ENCODE measurements at places on chromosomes 2 and 18.
A peak's percentile ranks its signal among the peaks of the same experiment; 100 is the strongest.

DNA sequence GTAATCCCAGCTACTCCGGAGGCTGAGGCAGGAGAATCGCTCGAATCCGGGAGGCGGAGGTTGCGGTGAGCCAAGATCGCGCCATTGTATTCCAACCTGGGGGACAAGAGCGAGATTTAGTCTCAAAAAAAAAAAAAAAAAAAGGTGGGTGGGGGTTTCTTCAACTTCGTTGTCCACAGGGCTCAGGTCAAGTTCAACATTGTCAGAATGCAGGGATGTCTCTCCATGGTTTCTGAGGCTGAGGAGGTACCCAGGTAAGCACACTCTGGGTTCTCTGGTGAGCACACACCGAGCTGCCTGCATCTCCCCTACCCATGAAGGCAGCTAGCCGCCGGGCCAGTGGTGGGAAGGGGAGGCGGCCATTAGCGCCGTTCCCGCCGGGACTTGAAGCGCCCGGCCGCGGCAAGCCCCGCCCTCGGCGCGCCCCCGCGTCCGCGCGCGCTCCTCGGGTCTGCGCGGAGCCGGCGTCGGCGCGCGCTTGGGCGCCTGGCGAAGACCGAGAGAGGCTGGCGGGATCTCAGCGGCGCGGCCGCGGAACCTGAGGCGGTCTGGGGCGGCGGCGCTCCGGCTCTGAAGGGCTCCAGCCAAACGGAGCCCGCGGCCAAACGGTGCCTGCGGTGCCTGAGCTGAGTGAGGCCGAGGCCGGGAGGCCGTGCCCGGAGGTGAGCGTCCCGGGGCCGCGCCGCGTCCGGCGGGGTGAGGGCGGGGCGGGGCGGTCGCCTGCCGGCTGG, at the start of gene UBXN2A:
Gene UBXN2A, plus strand, starts transcription at position 477 of the 731 bp plus-strand sequence. CDS start 17,852 bp downstream, outside the sequence.
- DNase-seq = peak; percentile 52

GRCh38 chr2:43152741-43153647, 73.4 kb downstream of the ZFP36L2 start:
- DNase-seq = no peak

- DNase-seq = no peak
Measured at GRCh38 chr2:240254337-240255164, 114.1 kb upstream of the OTOS start.

DNA sequence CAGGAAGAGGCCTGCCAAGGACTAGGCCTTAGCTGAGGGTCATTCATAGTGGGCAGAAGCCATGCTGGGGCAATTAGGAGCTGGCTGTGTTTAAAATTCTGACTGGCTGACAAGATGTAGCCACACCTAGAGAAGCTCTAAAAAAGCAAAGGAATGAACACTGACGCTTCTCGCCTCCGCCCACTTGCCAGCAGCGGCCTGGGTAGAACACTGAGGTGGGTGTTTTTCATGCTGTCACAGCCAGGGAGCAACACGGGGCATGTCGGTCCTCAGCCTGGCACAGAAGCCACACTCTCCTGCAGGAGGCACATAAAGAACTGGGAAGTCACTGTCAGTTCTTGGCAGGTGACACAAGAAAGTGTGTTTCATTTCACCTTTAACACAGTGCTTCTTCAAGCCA, 10.4 kb downstream of the CHST10 start:
- no peak for DNase-seq
